Tongue (tissue), 3 donors: ENCODE measurements at places on chromosomes 2 and 18. TPM values are rescaled to one million over a fixed set of nuclear protein-coding genes. Genes with fewer than 3 reads are reported as not detected.
A peak's percentile ranks its signal among the peaks of the same experiment; 100 is the strongest.

GRCh38 chr2:19336781-19337180 lies 21.6 kb downstream of the OSR1 start:
- no peak for DNase-seq

DNA sequence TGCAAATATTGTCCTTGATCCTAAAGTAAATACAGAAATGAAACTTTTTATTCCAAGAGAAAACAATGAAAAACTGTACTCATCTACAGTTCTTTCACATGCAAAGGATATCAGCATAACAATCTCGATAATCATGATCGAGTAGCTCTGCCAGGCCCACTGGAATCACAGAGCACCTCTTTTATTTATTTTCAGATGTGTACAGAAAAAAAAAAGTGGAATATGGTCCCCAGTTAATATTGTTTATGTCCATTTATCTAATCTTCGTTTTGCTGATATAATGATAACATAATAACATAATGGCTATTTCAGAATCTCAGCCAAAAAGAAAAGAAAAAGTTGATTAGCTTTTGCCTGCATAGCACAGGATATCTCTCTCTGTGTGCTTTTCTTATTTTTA lies 6.5 kb downstream of the ZNF385B start:
- DNase-seq = no peak

GRCh38 chr2:101112772-101113157 lies 38.4 kb downstream of the TBC1D8 start:
- DNase-seq = no peak

Gene SDC1
- 44.2 TPM for total RNA-seq

DNA sequence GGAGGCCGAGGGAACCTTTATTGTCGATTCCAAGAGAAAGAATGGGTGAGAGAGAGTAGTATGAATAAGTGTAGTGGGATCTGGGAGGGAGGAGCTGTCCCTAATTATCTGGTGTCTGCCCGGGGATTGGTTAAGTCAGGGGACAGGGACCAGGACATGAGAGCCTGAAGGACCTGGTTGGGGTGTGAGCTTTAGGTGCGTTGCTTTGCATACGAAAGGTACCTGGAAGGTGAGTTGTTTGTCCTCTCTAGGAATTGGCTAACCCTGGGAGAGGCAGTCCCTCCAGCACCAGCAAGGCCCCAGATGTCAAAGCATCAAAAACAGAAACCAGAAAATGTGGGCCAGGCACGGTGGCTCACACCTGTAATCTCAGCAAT lies 48.1 kb upstream of the RPL31 start:
- no peak for DNase-seq

DNA sequence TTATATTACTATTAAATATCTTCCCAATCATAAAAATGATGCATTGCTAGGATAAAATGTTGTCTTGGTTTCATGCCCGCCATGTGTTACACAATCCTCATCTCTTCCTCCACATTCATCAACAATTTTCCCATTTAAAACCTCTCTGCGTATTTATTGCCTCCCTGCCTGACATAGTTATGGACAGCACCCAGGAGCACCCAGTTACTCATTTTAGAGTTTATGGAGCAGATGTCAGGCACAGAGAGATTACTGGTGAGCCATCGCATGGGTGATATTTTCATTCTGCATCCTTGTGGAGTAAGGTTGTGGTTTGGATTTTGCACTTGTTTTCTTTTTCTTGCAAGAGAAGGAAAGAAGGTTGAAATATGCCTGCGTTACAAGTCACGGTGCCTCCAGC lies 116.7 kb upstream of the NPAS2 start:
- DNase-seq = no peak

DNA sequence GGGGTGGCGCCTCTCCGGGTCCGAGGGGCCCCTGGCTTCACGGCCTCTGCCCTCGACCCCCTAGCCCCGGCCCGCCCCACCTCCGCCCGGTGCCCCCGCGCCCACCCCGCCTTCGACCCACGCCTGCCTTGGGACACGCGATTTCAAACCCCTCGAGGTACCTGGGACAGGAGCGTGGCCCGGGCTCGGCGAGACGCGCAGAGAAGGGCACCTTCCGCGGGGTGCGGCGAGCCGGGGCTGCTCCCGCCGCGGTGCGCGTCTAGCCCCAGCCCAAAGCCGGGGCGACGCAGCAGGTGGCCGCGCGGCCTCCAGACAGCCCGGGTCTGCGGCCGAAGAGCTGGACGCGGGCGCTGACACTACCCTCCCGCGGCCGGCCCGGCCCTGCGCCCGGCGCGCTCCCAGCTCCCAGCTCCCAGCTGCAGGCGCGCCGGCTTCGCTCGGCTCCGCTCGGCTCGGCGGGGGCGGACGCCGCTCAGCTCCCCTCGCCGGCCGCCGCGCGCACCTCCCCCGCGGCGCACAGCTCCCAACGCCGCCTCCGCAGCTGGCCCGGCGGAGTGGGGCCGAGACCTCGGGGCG lies at the start of gene CRACDL:
TSS of gene CRACDL (minus strand) at position 449 of the 576 bp plus-strand sequence. CDS start 89,425 bp downstream, outside the sequence.
- DNase-seq = peak; percentile 40

DNA sequence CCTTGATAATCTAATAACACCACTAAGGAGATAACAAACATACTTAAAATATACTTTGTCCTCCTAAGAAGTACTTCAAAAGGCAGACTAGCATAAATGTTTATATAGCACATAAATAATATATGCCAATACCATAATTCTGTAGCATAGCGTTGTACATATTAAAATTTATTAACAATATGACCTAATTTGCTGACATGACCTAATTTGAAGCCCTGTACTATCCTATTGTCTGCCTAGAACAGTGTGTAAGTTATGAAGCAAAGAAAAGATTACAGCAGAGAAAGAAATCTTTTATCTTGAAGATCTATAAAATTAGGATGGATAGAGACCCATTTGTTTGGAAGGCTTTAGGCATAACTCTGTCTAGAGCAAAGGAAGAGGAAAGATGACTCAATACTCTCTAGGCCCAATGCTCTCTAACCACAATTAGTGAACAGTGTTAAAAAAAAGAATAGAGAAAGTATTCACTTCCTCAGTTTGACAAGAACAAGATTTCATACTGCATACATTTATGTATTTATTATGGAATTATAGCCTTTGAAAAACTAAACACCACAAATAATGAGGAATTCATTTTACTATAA lies 231.3 kb downstream of the ZRANB3 start:
- no peak for DNase-seq

- DNase-seq = peak; percentile 82
Observed at GRCh38 chr2:235747786-235748091, 253.9 kb downstream of the AGAP1 start.

- DNase-seq = peak; percentile 6
Observed at GRCh38 chr2:118431165-118431517, 342.9 kb downstream of the INSIG2 start.

GRCh38 chr2:159045545-159046454 lies 77.4 kb downstream of the TANC1 start:
- no peak for DNase-seq

- DNase-seq = no peak
Observed at GRCh38 chr2:201049455-201049854, 22.0 kb downstream of the HYCC2 start.

- DNase-seq = no peak
Observed at GRCh38 chr2:18630541-18630940, 41.2 kb upstream of the NT5C1B start.

- DNase-seq = no peak
Observed at GRCh38 chr2:99562516-99562915, 72.7 kb upstream of the REV1 start.

GRCh38 chr18:7561909-7562460 lies 5.1 kb upstream of the PTPRM start:
- DNase-seq = no peak

- DNase-seq = peak; percentile 17
Observed at GRCh38 chr18:31206787-31207381, 44.2 kb upstream of the DSC1 start.

GRCh38 chr18:77131652-77132368 lies 773 bp downstream of the MBP start:
- peak; percentile 65 for DNase-seq

Gene DTYMK
- 20.0 TPM for total RNA-seq

DNA sequence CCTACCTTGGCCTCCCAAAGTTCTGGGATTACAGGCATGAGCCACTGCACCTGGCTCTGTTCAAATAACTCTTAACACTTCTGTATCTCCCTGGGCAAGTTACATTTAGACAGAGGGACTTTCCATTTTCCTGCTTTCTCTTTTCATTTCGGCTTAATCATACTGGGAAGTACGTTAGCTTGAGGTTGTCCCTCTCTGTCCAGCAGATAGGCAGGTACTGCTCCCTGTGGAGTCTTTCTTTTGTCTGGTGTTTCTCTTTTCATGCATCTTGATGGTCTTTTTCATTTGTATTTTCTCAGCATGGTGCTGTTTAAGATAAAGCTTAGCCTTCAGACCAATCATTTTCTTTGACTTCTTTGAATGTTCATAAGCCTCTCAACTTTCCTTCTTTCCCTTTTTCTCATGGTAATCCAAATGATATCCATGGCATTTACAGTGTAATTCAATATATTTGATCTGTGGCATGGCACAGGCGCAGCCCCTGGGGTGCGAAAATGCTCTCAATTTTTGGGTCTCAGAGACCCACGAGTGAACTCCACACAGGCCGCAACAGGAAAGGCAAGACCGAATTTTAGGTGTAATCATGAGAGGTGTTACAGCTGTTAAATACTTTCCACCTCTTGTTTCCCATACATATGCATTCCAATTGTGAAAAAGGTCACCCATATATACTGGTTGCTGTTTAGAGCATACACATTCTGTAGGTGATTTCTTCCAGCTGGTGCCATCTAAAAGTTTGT lies 99.9 kb upstream of the MYO3B start:
- DNase-seq = no peak
